ENCODE measurements at places on chromosomes 2 and 18. TPM values are rescaled to one million over a fixed set of nuclear protein-coding genes. Genes with fewer than 3 reads are reported as not detected.

Gene DSG1
- not detected for polyA plus RNA-seq

Gene UCN
- 0.71 TPM for polyA plus RNA-seq

Gene CABLES1
- 0.30 TPM for polyA plus RNA-seq

Gene IL1F10
- not detected for polyA plus RNA-seq

Gene USP34
- 24.1 TPM for polyA plus RNA-seq

Gene PROKR1
- not detected for polyA plus RNA-seq

Measured in CD8-positive, alpha-beta memory T cell (primary cell).